ENCODE measurements at places on chromosomes 2 and 18.

DNA sequence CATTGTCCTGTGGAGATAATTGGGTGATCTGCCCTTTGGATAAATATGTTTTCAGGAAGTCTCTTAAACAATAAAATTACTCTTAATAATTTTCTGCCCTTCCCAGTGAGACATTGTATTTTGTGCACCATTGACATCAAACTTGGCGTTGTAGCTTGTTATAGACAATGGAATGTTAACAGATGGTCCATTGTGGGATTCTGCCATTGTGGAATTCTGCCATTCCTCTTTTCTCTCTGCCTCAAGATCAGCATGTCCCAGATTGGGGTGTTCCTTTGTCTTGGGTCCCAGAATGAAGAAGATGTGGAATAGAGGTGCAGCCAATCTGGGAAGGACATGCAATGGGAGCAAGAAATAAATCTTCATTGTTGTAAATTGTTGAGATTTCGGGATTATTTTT lies 15.1 kb upstream of the LDAH start:
- no peak for DNase-seq

DNA sequence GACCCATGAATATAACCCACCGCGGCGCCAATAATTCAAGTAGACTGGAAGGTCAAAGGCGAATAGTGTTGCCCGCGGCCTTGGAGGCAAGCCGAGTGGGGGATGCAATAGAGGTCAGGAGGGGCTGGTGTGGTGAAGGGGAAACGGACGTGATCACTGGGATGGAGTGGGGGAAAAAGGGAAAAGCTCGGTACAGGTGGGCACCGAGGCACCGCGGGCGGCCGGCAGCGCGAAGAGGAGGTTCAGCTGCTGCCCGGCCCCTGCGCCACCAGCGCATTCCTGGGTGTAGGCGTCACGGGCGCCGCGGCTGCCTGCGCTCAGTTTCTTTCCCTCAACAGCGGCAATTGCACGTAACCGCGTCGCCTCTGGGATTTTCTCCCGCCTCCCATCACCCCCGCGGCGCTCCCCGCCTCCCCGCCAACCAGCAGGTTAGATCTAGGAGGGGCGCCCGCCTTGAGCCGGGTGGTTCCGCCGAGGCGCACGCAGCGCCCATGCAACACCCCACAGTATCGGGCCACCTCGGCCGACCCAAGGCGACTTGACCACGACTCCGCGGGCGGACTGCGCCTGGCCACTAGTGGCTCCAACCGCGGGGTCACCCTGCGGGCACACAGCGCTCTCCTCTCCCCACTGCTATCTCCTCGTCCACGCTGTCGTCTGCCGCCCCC lies 1.5 kb downstream of the RND3 start:
- DNase-seq: no peak

GRCh38 chr2:34307636-34308035 lies 708.5 kb upstream of the FAM98A start:
- no peak for DNase-seq

GRCh38 chr18:77106331-77106730 lies 26.3 kb downstream of the MBP start:
- DNase-seq: peak; percentile 60

DNA sequence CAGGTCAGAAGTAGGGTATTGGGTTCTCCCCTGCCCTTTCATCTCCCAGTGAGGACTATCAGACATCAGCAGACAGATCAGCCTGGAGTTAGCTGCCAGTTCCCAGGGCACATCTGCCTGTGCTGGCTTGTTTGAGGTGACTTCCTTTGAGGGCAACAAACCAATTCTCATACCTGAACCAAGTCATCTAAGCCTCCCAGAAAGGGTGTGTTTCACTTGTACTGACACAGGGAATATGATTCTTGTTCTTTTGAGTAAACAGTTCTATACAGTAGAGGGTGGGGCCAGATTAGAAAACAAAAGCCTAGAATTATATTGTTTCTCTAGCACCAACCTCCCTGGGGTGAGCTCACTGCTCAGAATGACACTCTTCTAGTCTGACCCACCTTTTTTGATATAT lies 591.9 kb downstream of the SLC4A3 start:
- no peak for DNase-seq

DNA sequence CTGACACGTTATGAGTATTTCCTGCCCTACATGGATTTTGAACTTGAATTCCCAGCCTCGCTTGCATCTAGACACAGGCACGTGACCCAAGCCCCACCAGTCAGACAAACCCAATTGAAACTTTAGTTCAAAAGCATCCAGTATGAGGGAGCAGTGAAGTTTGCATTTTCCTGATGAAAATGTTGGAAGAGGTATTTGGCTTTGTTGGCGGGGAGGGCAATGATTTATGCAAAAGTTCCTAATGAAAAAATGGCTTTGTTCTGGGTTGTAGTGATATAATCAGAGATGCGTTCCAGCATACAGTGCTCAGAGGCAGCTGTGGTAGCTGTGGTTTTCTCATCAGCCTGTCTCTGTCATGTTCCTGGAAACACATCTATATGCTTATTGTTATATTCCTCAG lies 36.8 kb upstream of the CPS1 start:
- no peak for DNase-seq

- DNase-seq: no peak
Measured at GRCh38 chr18:1528447-1528846, 623.8 kb downstream of the ADCYAP1 start.

GRCh38 chr2:145752091-145752806 lies 1232.3 kb upstream of the ZEB2 start:
- no peak for DNase-seq

- no peak for DNase-seq
Measured at GRCh38 chr18:23912356-23912755, 102.2 kb upstream of the TTC39C start.
